Pons (tissue), 1 donor: ENCODE measurements at places on chromosomes 5 and 9.

GRCh38 chr5:122218778-122219177 is 89.4 kb downstream of the ZNF474 start:
- DNase-seq: no peak

DNA sequence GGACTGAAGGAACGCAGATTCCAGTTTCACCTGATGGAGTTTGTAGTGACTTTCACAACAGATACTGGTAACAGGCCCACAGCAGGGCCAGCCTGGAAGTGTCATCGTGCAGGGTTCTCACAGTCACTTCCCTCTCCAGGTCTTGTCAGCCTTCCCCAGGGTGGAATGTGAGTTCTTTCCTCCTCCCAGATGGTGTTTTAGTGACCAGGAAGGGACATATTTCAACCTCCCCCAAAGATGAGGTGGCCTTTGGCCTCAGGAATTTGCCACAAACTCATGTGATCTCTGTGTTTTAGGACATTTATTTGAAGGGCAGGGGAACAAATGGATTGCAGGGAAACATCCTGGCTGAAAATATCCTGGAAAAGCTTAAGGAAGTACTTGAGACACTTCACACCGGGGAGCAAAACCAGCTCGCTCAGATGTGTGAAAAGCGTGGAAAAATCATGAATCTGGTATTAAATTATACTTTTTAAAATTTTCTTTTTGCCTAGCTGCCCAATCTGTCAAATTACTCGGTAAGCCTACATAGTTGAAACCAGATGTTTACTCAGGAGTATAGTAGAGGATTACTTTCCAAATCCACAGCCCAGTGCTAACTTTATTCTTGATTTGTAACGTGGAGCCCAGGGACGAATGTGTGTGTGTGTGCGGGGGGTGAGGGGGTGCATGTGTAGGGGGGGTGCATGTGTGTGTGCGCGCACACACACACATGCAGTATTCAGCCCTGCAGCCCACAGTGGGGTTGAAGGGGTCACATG is 66.8 kb downstream of the PTPDC1 start:
- no peak for DNase-seq

- DNase-seq: no peak
Observed at GRCh38 chr5:78811121-78811817, 162.7 kb upstream of the LHFPL2 start.

- DNase-seq: no peak
Observed at GRCh38 chr5:64690417-64691151, at the start of gene SHISAL2B. SHISAL2B (plus strand) TSS chr5:64690503; CDS start chr5:64690624, 121 bp downstream.

DNA sequence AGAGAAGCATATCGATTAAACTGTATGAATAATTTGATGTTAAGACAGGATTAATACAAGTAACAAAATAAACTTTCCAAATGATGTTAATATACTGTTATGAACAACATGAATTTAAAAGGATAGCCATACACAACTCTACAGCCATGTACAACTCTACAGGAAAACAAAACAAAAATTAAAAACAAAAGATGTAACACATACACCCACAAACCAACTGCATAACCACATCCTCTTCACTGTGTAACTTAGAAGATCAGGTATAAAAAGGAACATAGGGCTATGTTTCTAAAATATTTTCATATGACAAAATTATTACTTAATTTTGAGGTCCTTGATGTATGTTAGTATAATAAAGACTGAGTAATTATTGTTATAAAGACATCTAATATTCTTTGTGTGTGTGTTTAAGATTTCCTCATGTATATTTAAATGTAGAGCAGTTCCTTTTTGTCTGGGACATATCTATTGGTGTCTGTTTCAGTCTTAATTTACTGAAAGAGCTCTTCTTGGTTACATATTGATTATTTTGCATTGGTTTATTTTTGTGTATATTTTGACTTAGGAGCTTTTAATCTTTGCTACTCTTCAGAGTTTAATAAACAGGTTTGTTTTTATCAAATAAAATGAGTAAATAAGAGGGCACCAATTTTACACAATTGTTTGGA is 966.8 kb upstream of the CTNND2 start:
- no peak for DNase-seq

DNA sequence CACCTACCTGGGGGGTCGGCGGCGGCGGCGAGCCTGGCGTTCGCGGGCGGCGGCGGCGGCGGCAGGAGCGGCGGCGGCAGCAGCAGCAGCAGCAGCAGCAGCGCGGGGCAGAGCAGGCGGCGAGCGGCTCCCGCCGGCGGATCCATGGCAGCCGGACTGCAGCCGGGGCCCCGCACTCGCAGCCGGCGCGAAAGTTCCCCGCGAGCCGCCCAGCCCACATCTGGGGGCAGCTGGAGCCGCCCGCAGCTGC is 153 bp downstream of the ADAMTS2 start:
- DNase-seq: no peak

- DNase-seq: peak; percentile 89
Observed at GRCh38 chr5:122192497-122193496, 63.5 kb downstream of the ZNF474 start.

- no peak for DNase-seq
Observed at GRCh38 chr9:93255994-93256877, 72.3 kb downstream of the WNK2 start.

- DNase-seq: no peak
Observed at GRCh38 chr5:92104126-92104525, 721.0 kb upstream of the ARRDC3 start.

DNA sequence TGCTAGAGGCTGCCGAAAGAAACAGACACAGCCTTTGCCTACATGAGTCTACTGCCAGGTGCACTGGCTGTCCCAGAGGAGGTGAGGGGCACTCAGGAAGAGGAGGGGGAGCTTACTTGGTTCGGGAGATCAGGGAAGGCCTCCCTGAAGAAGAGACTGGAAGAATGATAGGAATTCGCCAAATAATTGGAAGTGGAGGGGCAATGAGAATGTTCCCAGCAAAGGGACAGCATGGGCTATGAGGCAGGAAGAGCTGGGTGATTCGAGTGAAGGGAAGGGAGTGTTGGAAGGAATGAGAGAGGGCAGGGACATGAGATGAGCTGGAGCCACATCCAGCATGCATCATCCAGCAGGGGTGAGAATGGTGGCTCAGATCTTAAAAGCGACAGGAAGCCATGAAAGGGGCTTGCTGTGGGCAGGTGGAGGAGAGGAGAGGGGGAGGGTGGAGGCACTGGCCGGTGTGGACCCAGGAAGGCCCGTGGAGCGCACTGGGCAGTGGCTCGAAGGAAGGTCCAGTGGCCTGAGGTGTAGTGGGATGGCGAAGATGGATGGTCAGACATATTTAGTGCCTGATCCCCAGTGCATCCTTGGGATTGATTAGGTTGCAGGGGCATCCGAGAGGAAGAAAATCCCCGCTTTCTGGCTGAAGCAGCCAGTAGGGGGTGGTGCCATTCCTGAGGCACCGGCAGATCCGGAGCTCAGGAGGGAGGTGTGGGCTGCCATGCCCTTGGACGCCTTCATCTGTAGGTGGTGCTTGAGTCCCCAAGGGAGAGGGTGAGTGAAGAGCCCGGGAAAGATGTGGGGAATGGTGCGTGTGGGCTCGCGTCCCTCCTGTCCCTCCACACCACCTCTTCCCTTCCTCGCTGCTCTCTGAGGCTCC is 53.5 kb upstream of the GARNL3 start:
- no peak for DNase-seq

GRCh38 chr5:33968211-33969005 is 16.1 kb downstream of the SLC45A2 start:
- DNase-seq: no peak

GRCh38 chr5:6700074-6700684 is 13.1 kb upstream of the TENT4A start:
- no peak for DNase-seq

GRCh38 chr9:121297389-121297788 is 29.4 kb downstream of the GSN start:
- peak; percentile 76 for DNase-seq

DNA sequence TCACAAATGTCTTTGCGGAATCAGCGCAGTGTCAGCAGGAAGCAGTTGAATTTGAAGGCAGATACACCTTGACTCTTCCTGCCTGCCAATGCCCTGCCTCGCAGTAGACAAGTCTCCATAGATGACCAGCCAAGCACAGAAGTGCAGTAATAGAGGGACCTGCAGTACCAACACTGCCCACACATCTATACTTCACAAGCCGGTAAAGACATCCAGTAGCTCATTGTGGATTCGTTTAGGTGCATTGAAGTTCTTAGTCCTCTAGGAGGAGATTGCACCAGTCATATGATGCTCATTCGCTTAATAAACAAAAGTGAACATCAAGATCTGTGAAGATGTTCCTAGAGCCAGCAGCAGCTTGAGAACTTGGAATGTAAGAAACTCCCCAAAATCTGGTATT is 7.1 kb upstream of the IFNA2 start:
- no peak for DNase-seq

GRCh38 chr5:168827636-168828035 is 248.5 kb upstream of the PANK3 start:
- DNase-seq: no peak

DNA sequence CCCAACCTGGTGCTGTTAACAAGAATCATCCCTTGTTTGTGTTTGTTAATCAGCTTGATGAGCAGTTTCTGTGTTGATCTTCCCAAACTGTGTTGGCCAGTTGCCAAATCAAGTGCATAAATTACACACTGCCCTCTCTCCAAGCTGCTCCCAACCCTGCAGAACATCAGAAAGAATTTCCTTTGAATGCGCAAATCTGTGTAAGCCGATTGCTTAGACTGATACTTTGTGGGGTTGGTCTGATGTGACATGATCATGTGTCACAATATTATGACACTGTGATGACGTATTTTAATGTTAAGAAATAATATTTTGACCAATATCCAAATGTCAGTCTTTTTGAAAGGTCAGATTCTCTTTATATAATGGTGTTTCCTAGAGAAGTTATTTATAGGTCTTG is 766.4 kb upstream of the WWC1 start:
- no peak for DNase-seq

DNA sequence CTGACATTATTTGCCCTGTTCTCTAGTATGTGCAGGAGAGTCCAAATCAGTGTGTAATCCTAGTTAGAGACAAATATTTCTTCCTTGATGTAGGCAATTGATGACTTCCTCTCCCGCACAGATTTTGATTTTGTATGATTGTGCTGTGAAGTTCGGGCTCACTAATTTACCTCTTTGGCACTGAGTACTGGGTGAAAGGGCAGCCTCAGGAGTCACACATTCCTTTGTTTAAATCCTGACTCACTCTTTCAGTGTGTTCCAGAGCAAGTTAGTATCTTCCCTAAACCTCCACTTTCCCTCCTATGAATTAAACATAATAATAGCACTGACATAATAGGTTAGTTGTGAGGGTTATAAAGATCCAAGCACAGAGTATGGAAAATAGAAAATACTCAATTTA is 269.7 kb downstream of the ISL1 start:
- no peak for DNase-seq

DNA sequence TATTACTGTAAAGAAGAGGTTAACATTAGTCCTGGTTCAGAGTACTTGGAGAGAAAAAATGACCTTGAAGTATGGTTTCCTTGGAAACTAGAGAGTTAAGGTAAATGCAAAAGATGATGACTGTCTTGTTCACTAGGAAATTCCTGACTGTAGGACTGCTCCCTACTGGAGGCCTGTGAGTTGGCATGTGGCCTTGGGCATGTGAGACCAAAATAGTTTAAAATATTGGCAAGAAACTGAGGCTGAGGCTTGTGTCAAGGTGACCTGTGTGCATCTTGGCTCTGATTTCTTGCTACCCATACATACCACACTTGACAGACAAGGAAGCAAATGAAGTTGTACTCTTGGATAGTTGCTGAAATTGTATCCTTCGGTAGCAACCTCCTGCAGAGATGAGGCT is 96.5 kb downstream of the TARS1 start:
- peak; percentile 13 for DNase-seq

DNA sequence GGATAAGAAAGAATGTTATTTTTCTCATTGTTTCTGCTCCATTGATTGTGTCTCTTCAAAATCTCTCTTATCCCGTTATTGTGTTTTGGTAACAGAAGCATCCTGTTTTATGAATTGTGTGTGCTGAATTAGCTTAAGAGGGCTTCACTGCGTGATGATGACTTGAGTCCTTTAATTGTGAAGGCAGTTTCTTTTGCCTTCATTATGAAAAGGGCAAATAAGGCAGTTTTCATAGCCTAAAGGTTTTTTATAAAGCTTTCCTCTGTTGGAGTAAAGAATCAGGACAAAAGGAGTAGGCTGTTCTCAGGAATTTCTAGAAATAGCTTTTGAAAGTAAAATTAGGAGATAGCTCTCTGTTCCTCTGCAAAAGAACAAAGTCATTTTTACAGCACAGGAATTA is 169.8 kb downstream of the FOCAD start:
- no peak for DNase-seq

GRCh38 chr5:42876375-42876844 is 64.7 kb upstream of the SELENOP start:
- DNase-seq: peak; percentile 85

DNA sequence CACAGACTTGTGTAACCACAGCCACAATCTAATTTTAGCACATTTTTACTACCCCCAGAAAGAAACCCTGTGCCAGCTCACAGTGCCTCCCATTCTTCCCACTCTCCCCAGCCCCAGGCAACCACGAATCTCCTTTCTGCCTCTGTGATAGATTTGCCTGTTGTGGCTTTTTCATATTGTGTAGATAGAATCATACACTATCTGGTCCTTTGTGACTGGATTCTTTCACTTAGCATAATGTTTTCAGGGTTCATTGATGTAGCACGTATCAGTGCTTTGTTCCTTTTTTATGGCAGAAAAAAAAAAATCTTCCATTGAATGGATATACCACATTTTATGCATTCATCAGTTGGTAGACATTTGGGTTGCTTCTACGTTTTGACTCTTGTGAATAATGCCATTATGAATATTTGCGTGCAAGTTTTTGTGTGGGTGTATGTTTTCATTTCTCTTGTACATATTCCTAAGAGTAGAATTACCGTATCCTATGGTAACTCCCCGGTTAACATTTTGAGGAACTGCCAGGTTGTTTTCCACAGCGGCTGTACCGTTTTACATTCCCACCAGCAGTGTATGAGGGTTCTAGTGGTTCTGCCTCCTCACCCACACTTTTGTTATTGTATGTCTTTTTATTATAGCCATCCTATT is 64.5 kb downstream of the RCL1 start:
- no peak for DNase-seq

DNA sequence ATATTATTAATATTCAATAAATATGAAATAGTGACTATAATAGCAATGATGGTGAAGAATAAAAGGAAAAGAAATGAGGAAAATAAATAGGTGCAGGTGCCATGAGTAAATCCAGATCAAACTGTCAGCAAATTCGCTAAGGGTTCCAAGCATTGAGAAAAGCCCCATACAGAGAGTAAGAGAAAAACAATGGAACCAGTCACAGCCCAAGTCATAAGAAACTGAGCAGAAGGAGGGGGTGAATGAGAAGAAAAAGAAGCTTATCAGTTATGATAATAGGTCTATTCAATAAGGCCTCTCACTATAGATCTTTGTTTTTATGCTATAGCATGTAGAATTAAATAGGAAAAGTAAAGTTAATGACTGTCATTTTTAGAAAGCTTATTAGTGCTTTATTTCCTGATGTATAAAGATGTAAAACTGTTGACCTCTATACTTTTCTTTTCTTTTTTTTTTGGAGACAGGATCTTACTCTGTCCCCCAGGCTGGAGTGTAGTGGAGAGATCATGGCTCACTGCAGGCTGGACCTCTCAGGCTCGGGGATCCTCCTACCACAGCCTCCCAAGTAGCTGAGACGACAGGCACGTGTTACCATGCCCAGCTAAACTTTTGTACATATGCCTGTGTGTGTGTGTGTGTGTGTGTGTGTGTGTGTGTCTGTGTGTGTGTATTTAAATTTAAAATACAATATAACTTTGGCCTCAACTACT is 72.4 kb downstream of the FYB1 start:
- peak; percentile 91 for DNase-seq

GRCh38 chr9:5364294-5365024 is 24.8 kb upstream of the RLN1 start:
- peak; percentile 37 for DNase-seq

GRCh38 chr5:10102706-10103497 is 146.8 kb downstream of the ATPSCKMT start:
- no peak for DNase-seq

- DNase-seq: peak; percentile 54
Observed at GRCh38 chr5:143796125-143796524, 15.8 kb upstream of the HMHB1 start.
